ENCODE measurements at places on chromosomes 6 and 20.

GRCh38 chr6:38572186-38572813, 67.4 kb downstream of the BTBD9 start:
- no peak for DNase-seq

- DNase-seq = no peak
Measured at GRCh38 chr6:28558629-28559028, 32.9 kb downstream of the GPX5 start.

DNA sequence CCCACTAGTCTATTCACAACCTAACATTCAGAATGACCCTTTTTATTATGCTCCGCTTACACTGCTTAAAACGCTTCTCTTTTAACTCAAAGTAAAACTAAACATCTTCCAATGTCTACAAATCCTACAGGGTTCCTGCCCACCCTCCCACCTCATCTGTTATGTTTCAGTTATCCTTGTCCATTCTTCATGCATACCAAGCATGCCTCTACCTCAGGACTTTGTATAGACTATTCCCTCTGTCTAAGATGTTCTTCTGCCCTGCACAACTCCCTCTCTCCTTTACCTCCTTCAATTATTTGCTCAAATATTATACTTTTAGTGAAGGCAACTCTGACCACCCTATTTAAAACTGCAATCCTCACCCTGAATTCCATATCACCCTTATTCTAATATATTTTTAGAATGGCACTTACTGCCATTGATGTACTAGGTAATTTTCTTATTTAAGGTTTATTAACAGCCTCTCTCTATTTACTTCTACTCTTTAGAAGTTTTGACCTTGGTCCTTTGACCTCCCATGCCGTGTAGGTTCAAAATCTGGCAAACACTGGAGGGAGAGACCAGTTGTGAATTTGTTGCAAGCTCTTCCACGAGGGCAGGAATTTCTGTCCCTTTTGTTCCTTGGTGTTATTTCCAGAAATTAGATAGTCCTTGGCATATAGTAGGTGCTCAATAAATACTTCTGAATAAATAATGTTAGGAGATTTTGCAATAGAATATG, 111.8 kb downstream of the CHD6 start:
- no peak for DNase-seq

GRCh38 chr6:140817176-140817575, 1315.5 kb upstream of the GJE1 start:
- DNase-seq = no peak

GRCh38 chr20:38649275-38649891, 47.8 kb downstream of the ARHGAP40 start:
- DNase-seq = no peak

- no peak for DNase-seq
Measured at GRCh38 chr20:298776-299391, 1.5 kb downstream of the ZCCHC3 start.

GRCh38 chr6:43771210-43771857, 1.3 kb downstream of the VEGFA start:
- no peak for DNase-seq

GRCh38 chr6:24963887-24964570, 28.3 kb upstream of the RIPOR2 start:
- no peak for DNase-seq

- DNase-seq = peak; percentile 41
Measured at GRCh38 chr6:28944412-28944865, 20.7 kb upstream of the TRIM27 start.

- DNase-seq = no peak
Measured at GRCh38 chr6:139423037-139423703, 48.7 kb upstream of the CITED2 start.

DNA sequence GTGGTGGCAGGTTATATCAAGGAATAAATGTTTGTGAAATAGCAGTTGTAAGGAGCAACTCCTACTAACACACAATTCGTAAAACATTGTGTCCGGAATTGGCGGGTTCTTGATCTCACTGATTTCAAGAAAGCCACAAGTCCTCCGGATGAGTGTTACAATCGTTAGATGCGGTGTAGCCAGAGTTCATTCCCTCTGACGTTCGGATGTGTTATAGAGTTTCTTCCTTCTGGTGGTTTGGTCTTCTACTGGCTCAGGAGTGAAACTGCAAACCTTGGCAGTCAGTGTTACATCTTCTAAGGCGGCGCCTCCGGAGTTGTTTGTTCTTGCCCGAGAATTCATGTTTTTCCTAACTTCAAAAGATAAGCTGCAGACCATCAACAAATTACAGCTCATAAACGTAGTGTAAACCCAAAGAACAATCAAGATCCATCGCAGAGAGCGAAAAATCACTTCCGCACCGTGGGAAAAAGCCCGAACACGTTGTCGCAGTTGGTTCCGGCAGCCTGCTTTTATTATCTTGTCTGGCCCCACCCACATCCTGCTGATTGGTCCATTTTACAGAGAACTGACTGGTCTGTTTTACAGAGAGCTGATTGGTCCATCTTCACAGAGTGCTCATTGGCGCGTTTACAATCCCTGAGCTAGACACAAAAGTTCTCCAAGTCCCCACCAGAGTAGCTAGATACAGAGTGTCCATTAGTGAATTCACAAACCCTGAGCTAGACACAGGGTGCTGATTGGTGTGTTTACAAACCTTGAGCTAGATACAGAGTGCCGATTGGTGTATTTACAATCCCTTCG, 58.2 kb downstream of the TRIM27 start:
- DNase-seq = no peak

- no peak for DNase-seq
Measured at GRCh38 chr6:11592294-11592906, 54.9 kb downstream of the TMEM170B start.

DNA sequence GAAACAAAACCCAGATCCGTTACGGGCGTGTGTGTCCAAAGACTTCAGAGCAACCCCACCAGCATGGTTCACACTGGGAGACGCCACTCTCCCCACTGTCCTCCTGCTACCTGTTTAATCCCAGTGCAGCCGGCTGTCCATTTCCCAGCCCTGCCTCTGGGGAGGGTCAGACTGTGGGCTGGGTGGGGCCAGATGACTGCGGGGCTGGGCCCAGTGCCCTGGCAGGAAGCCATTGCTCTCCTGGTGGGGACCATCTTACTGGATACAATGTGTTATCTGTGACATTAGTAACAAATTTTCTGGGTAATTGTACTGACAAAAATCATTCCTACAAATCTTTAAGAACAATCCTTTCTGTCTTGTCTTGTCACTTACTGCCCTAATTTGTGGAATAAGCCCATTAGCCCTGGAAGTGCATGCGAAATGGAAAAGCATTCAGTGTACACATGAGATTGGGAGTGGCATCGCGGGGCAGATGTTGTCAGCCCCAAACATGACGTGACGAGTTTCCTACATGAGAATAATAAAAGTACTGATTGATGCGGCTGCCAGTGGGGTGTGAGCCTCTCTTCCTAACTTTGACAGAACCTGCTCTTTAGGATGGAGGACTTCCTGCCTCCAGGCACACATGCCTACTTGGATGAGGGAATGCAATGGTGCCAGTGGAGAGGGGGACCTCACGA, 37.9 kb upstream of the PCMTD2 start:
- DNase-seq = no peak

GRCh38 chr20:24402188-24402587, 67.2 kb upstream of the SYNDIG1 start:
- DNase-seq = no peak

- no peak for DNase-seq
Measured at GRCh38 chr6:148967541-148967956, 220.7 kb downstream of the UST start.

GRCh38 chr6:48733581-48733980, 622.6 kb upstream of the PTCHD4 start:
- no peak for DNase-seq

GRCh38 chr6:43052842-43053544, 658 bp downstream of the CUL7 start:
- DNase-seq = no peak

GRCh38 chr20:1537731-1538058, 19.8 kb downstream of the SIRPD start:
- peak; percentile 23 for DNase-seq

DNA sequence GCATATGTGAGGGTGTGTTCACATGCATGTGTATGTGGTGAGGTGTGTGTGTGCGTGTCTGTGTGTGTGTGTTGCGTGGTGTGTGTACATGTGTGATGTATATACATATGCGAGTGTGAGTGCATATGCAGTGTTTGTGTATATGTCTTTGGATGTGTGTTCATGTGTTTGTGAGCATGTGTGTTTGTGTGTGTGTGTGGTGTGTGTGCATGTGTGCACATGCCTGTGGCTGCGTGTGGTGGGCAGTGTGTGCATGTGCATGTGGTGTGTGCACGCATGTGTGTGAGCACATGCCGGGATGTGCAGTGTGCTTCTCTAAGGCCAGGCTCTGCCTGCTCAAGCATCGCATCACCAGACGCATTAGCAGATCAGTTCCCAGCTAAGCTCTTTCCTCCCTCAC, 5.7 kb downstream of the THBS2 start:
- DNase-seq = no peak

- no peak for DNase-seq
Measured at GRCh38 chr20:19784511-19785172, 26.6 kb downstream of the RIN2 start.

- no peak for DNase-seq
Measured at GRCh38 chr20:23374441-23374840, 12.5 kb downstream of the GZF1 start.

- DNase-seq = no peak
Measured at GRCh38 chr6:87791029-87791428, 89.0 kb upstream of the AKIRIN2 start.

- DNase-seq = no peak
Measured at GRCh38 chr20:57398231-57398821, 7.1 kb downstream of the RBM38 start.

DNA sequence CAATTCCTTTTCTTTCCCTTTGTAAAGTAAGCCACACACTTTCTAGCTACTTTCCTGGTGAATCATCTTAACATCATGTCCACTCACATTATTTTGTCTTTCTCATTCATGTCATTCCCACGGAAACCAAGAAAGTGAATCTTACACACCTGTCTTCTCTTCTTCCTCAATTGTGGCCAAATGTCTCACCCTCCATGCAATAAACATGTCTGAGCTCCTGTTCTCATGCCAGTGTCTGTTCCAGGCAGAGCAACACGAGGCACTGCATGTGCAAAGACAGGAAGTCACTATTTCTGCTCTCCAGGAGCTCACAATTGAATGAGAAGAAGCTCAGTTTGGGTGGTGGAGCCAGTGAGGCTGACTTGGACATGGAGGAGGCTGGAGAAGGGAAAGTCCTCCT, 29.0 kb upstream of the TMEM244 start:
- DNase-seq = no peak

- no peak for DNase-seq
Measured at GRCh38 chr20:44656448-44656847, 4.9 kb upstream of the ADA start.

DNA sequence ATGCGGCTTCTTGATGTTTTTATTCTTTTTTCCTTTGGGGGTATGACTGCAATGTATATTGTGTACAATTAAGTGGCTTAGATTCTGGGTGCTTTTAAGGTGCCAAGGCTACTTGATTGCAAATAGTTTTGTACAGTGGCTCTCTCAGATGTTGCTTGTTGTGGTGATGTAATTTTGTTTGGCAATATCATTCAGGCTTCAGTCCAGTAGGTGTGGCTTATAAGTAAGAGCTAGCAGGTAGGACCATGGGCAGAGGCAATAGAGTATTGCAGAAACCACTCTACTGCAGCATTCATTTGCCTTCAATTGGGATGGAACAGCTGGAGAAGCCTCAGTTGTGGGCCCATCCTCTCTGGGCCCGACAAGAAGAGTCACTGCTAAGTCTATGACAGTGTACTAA, 407.9 kb upstream of the MAN1A1 start:
- DNase-seq = no peak

DNA sequence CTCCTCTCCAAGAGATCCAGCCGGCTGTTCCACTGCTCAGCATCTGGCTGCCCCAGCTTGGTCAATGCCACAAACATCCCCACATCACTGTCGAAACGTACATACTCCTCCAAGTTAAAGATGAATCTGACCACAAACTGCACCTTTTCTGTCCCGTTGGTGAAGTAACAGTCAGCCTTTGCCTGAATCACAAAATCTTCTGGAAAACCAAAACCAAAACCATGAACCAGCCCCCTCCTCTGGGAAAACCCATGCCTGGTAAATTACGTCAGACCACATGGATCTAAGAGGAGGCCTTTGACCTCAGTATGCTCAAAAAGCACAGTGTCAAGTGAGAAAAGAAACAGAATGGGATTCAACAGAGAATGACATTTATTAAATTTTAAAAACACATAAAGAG, 1.7 kb downstream of the HLA-DOB start:
- DNase-seq = no peak

DNA sequence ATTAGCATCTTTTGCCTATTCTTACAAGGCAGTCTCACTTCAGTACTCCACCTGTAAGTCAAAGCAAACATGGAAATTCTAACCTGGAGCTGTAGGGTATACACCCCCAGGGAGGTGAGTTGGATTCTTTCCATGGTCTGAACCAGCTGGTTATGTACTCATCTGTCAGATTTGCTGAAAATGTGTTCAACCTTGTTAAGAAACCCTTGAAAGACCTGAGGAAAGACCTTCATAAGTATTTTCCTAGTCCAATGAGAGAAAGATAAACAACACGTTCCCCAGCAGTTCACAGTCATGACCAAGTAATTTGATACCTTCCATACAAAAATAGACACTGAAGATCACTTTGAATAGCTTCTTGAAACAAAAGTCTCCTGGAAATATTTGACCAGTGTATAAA, 42.5 kb downstream of the ID4 start:
- no peak for DNase-seq

DNA sequence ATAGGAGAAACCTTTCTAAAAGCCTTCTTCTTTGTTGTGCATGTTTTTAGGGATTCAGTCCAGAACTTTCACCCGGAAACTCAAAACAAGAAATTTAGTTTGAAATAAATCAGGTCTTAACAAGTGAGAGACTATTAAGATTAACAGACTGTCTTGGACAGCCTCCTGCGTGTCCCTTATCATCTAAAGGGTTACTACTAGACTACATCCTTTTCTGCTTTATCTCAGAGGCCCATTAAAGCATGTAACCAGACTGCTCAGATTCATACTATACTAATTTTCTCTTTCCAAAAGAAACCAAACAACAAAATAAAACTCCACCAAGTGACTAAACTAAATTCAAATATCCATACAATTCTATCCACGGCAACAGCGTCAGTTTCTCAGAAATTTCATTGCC, 173.8 kb downstream of the GMPR start:
- DNase-seq = no peak

DNA sequence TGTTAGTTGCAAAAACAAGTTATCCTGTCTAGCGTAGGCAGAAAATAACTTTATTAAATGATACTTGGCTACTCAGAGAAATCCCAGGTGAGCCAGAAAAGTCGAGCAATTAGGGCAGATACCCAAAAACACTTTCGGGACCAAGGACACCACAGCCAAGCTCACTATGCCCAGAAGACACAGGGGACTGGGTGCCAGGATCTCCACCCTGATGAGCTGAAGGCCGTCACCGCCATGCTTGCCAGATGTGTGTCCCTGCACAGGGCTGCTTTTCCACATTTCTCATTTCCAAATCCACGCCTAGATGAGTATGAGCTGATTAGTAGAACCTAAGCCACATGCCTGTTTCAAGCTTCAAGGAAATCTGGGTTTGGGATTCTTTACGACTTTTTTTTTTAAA, 214.0 kb upstream of the SMLR1 start:
- DNase-seq = no peak

GRCh38 chr20:37977786-37978185, 55.5 kb downstream of the TTI1 start:
- DNase-seq = no peak

- DNase-seq = no peak
Measured at GRCh38 chr6:37477656-37478435, 21.8 kb downstream of the CCDC167 start.

- DNase-seq = peak; percentile 5
Measured at GRCh38 chr6:131807644-131808459, at the start of gene ENPP1. Gene ENPP1, plus strand, starts transcription at chr6:131808020. Its CDS starts 16 bp downstream, at chr6:131808036.
